Aorta (tissue), 5 donors: ENCODE measurements at places on chromosomes 4 and X. TPM values are rescaled to one million over a fixed set of nuclear protein-coding genes. Genes with fewer than 3 reads are reported as not detected.

DNA sequence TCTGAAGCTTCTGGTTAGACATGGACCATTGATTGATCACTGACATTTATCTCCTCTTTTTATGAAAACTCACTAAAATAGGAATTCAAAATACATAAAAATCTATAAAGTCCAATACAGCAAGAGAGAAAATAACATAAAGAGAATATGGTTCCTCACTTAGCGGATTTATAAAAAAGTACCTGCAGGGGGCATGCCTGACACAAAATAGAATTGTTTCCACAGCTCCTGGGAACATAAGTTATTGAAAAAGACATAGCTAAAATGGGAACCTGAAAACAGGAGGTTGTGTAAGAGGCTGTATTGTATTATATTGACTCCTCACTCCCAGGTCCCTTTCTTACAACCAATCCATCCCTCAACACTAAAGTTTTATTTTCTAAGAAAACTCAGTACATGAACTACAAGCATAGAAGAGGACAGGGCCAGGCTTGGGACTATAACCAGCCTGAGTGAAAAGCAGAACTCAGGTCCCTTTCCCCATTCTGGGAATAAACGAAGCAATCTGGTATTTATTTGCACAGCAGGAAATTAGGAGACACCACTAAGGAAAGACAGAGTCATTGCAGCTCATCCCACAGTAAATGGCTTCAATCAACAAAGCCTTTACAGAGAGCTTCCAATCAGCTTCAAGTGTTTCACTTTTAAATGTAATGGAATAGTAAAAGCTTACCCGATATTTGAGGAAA is 121.1 kb upstream of the NDST4 start:
- no peaks in the 10 kb centered on the region for H3K27me3 ChIP-seq
- DNase-seq, result no peak
- H3K36me3 ChIP-seq, result no peaks in the 10 kb centered on the region

DNA sequence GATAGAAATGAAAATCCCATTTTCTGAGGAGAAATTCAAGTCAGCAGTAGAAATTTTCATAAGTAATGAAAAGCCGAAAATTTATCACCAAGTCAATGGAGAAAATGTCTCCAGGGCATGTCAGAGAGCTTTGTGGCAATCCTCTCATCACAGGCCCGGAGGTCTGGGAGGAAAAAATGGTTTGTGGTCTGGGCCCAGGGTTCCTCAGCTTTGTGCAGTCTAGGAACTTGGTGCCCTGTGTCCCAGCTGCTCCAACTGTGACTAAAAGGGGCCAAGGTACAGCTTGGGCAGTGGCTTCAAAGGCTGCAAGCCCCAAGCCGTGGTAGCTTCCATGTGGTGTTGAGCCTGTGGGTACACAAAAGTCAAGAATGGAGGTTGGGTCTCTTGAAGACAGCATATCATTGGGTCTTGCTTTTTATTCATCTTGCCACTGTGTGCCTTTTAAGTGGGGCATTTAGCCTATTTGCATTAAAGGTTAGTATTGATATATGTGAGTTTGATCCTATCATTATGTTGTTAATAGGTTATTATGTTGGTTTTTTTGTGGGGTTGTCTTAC is 608.5 kb downstream of the PDHA2 start:
- no peak for DNase-seq
- H3K27me3 ChIP-seq, result no peaks in the 10 kb centered on the region
- H3K36me3 ChIP-seq, result no peaks in the 10 kb centered on the region
- H3K27ac ChIP-seq, result no peak overlapping the region

DNA sequence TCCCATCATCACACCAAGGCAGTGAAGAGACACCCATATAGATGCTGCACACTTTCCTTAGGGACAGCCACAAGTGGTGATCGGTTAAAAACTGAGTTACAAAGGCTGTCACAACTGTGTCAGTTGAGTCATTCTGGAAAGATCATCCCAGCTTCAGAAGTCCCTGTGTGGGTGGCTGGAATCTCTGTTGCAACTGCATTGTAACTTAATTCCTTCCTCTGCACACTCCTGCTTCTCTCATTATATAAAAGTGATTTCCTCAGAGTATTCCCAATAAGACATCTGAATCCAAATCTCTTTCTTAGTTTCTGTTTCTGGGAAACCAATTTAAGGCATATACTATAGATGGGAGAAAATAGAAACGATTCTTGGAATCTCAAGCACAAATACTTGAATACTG is 88.1 kb downstream of the FSTL5 start:
- H3K27me3 ChIP-seq, result no peaks in the 10 kb centered on the region
- H3K36me3 ChIP-seq, result no peaks in the 10 kb centered on the region
- H3K4me3 ChIP-seq, result no peak overlapping the region
- H3K27ac ChIP-seq, result no peak overlapping the region

GRCh38 chr4:145938618-145939440 is at the start of gene ZNF827:
Gene ZNF827 (minus strand): TSS chr4:145938823. CDS start chr4:145938407, 416 bp downstream.
- peak within 1 kb of the TSS; percentile 92 for H3K4me3 ChIP-seq
- H3K27me3 ChIP-seq, result no peaks in the 10 kb centered on the region
- peak; percentile 76 for DNase-seq
- peak within 1 kb of the TSS; percentile 96 for H3K27ac ChIP-seq

DNA sequence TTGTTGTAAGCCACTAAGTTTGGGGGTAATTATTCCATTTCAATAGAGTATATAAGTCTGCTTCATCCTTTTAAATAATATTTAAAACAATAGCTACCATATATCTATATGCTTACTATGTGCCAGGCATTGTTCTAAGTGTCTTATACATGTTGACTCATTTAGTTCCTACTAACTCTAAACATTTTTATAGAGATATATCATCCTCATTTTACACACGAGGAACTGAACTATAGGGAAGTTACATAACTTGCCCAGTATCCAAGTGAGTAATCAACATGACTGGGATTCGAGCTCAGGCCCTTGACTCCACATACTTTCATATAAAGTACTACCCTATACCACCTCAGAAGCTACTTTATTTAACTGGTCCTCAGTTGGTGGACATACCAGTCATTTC is 175.3 kb upstream of the RAI2 start:
- no peaks in the 10 kb centered on the region for H3K27me3 ChIP-seq
- DNase-seq, result no peak
- H3K4me3 ChIP-seq, result no peak overlapping the region
- no peaks in the 10 kb centered on the region for H3K4me1 ChIP-seq
- H3K36me3 ChIP-seq, result no peaks in the 10 kb centered on the region

DNA sequence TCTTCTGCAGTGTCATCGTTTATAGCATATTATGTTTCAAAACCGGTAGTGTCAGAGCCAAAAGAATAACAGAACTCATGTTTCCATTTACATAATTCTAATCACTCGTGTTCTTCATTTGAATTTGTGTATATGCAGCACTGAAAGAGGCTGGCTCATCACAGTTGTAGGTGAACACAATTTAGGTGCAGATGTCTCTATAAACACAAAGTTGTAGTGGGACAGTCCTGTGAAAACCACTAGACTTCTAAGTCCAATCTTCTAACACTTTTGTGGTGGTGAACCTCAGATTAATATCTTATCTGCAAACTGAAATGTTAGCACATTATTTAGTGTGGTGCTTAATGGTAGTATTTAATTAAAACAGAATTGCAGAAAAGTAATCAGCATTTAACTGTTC is 872.4 kb downstream of the C4orf33 start:
- no peak overlapping the region for H3K27ac ChIP-seq
- H3K36me3 ChIP-seq, result no peaks in the 10 kb centered on the region
- no peaks in the 10 kb centered on the region for H3K4me1 ChIP-seq
- DNase-seq, result no peak

- peaks cover 6% of the 10 kb centered on the region for H3K4me1 ChIP-seq
- no peak for DNase-seq
- no peak overlapping the region for H3K4me3 ChIP-seq
- no peaks in the 10 kb centered on the region for H3K27me3 ChIP-seq
Observed at GRCh38 chrX:150258463-150259430, 104.4 kb upstream of the MAMLD1 start.

DNA sequence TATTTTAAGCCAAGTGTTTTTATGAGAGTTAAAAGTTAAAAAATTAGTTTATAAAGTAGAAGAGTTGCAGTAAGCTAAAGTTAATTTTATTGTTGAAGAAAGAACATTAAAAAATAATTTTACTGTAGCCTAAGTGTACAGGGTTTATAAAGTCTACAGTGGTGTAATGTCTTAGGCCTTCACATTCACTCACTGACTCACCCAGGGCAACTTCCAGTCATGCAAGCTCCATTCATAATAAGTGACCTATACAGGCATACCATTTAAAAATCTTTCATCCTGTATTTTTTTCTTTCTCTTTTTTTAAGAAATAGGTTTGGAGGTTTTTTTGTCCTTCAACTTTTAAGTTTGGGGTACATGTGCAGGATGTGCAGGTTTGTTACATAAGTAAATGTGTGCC is 87.9 kb upstream of the NR3C2 start:
- no peak overlapping the region for H3K27ac ChIP-seq
- no peaks in the 10 kb centered on the region for H3K27me3 ChIP-seq
- DNase-seq, result no peak
- H3K4me3 ChIP-seq, result no peak overlapping the region
- no peaks in the 10 kb centered on the region for H3K4me1 ChIP-seq

DNA sequence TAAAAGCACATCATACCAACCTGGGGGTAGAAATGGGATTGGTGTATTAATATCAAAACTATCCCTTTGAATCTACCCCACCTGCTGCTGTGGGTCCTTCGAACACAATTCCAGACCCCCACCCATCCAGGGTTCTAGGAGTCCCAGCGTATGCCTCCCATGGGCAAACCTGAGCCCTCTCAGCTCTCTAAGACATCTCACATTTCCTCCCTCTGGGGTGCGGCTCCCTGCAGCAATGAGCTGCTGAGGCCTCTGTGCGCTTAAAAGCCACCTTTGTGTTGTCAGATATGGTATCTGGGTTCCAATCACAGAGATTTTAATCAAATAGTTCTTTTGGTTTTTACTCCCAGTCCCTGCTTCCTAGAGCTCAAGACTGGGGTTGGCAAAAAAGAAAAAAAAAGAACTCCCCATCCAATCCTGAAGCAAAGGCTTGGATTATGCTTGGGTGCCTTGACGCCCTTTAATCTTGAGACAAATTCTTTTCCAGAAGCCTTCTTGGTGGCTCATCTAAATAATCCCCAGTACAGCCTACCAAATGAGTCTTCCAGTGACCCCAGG is 37.5 kb upstream of the NOCT start:
- H3K27me3 ChIP-seq, result no peaks in the 10 kb centered on the region
- H3K4me3 ChIP-seq, result no peak overlapping the region
- no peaks in the 10 kb centered on the region for H3K4me1 ChIP-seq
- no peak for DNase-seq
- H3K36me3 ChIP-seq, result no peaks in the 10 kb centered on the region

DNA sequence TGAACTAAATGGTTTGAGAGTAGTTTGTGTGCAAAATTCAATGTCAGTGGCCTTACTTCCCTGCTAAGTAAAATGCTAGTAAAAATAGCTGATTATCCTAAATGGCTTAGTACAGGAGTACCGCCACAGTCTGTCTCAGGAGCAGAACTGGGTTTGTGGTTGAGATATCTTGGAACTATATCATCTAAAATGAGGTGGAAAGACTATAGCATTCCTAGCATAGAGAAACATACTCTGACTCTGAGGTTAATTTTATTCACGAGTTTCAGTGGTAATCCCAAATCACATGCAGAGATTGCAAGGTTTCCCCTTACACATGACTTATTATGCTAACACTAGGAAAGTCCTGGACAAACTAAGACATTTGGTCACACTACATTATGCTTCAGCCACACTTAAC is 70.4 kb downstream of the OR13H1 start:
- H3K27ac ChIP-seq, result no peak overlapping the region
- no peak for DNase-seq
- H3K4me3 ChIP-seq, result no peak overlapping the region
- no peaks in the 10 kb centered on the region for H3K36me3 ChIP-seq
- H3K27me3 ChIP-seq, result no peaks in the 10 kb centered on the region

- H3K4me1 ChIP-seq, result no peaks in the 10 kb centered on the region
- H3K27ac ChIP-seq, result no peak overlapping the region
- no peak for DNase-seq
- no peaks in the 10 kb centered on the region for H3K27me3 ChIP-seq
- no peak overlapping the region for H3K4me3 ChIP-seq
Observed at GRCh38 chr4:17715511-17715910, 65.9 kb downstream of the FAM184B start.

DNA sequence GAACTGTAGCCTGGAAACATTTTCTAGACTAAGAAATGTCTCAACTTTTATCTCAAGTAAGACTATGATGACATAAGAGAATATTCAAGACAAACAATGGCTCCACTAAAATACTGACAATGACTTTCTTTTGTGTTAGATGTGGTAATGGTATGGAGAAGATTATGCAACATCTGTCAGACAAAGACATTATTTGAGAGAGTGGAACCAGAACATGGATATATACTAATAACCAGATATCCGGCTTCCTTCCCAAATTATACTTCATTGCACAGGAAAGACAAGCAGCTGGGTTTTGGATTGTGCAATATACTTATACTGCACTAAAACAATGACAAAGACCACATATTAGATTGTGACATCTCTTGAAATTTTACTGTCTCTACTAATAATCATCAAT is 290.8 kb upstream of the GIMD1 start:
- no peaks in the 10 kb centered on the region for H3K27me3 ChIP-seq
- no peaks in the 10 kb centered on the region for H3K36me3 ChIP-seq
- H3K4me1 ChIP-seq, result no peaks in the 10 kb centered on the region
- H3K4me3 ChIP-seq, result no peak overlapping the region
- DNase-seq, result no peak

GRCh38 chr4:189046642-189047041 is 894.0 kb upstream of the FRG1 start:
- no peak for DNase-seq
- no peaks in the 10 kb centered on the region for H3K4me1 ChIP-seq
- no peaks in the 10 kb centered on the region for H3K36me3 ChIP-seq
- no peaks in the 10 kb centered on the region for H3K27me3 ChIP-seq
- H3K27ac ChIP-seq, result no peak overlapping the region

- no peak for DNase-seq
- no peak overlapping the region for H3K4me3 ChIP-seq
Observed at GRCh38 chrX:13776387-13776786, 40.5 kb downstream of the GPM6B start.

GRCh38 chr4:86818841-86819240 is 30.3 kb downstream of the SLC10A6 start:
- no peak overlapping the region for H3K4me3 ChIP-seq
- H3K36me3 ChIP-seq, result peaks cover 2% of the 10 kb centered on the region
- no peaks in the 10 kb centered on the region for H3K4me1 ChIP-seq
- DNase-seq, result no peak

DNA sequence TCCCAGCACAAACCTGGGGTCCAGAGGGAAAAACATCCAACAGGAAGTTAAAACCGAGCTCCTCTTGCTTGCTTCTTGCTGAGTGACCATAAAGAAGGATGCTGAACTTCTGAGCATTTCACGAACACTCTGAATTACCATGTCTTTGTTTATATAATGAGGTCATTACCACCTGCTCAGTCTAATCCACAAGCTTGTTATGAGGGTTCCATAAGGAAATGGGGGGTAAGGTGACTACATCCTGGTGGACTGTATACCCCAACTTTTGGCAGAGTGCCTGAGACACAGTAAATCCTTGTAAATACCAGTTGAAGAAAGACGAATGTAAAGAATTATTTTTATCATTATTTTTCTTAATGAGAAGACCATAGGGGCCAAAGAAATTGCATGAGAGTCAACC is 16.8 kb downstream of the CCDC149 start:
- no peaks in the 10 kb centered on the region for H3K4me1 ChIP-seq
- no peaks in the 10 kb centered on the region for H3K27me3 ChIP-seq
- H3K36me3 ChIP-seq, result no peaks in the 10 kb centered on the region
- H3K4me3 ChIP-seq, result no peak overlapping the region

The GAB3 gene
- 12.8 TPM for total RNA-seq

The GPM6B gene
- 19.6 TPM for total RNA-seq

The CSAG1 gene
- total RNA-seq, result not detected

The GAGE12E gene
- not detected for total RNA-seq

The MAD2L1 gene
- 1.5 TPM for total RNA-seq

The MAGEA11 gene
- total RNA-seq, result not detected

The MEPE gene
- not detected for total RNA-seq

The DBET gene
- not detected for total RNA-seq
